Midbrain (tissue), 1 donor: ENCODE measurements at places on chromosomes 7 and 10.

GRCh38 chr7:138460176-138460648 lies at the start of gene TRIM24:
TRIM24 (plus strand) TSS chr7:138460259; CDS start chr7:138460549, 290 bp downstream.
- no peak for DNase-seq

DNA sequence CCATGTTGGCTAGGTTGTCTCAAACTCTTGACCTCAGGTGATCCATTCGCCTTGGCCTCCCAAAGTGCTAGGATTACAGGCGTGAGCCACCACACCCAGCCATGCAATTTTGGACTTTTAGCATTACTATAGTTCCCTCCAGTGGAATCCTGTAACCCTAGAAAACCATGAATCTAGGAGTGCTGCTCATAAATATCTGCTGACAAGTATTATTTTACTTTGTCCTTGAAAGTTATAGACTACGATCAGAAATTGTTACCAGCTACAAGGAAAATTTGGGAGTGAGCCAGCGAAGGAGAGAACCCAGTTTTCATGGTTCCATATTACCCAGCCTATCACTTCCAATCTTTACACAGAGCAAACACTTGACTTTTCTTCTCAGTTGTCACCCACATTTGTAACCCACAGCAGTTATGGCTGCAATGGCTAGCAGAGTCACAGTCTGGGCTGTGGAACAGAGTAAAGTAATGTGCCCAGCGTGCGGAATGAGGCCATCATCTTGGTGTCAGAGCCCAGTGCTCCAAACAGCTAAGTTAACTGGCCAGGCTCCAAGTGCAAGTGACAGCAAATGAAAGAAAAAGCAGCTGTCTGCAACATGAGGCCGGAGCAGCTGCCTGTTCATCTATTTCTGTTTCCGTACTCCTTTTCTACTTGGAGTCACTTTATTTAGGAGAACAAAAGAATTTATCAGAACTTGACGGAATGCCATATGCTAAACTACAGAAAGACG lies 29.9 kb downstream of the ZC3HC1 start:
- DNase-seq, result peak; percentile 25

DNA sequence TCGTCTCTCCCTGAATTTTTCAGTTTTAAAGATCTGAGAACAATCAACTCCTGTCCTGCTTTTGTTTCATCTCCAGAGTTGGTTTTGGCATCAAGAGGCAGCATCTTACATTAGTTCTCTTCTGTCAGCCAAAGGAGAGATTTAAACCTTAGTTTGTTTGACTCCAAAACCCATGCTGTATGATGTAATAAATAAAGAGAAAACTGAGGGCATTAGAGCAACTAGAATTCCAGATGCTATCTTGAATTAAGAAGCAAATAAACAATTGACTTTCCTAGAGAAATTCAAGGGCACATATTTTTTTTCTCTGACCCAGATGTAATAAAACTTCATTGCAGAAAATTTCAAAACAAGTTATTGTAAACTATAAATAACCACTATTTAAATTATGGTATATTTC lies 54.4 kb downstream of the INHBA start:
- DNase-seq, result no peak

DNA sequence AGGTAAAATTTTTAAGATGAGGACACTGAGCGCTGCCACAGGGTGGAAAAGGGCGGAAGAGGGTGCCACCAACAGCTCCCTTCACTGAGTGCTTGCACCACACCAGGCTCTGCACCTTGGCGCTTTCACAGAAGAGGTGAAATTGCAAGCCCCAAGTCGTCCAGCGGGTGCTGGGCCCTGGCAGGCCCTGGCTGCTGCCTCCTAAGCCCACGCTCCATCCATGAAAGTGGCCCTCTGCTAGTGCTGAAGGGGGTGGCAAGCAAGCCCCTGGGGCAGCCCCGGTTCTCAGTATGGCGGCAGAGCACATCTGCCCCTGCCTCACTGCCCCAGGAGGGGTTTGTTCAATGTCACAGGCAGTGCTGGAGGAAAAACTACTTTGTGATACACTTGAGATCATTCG lies 95.1 kb downstream of the SLIT1 start:
- no peak for DNase-seq

DNA sequence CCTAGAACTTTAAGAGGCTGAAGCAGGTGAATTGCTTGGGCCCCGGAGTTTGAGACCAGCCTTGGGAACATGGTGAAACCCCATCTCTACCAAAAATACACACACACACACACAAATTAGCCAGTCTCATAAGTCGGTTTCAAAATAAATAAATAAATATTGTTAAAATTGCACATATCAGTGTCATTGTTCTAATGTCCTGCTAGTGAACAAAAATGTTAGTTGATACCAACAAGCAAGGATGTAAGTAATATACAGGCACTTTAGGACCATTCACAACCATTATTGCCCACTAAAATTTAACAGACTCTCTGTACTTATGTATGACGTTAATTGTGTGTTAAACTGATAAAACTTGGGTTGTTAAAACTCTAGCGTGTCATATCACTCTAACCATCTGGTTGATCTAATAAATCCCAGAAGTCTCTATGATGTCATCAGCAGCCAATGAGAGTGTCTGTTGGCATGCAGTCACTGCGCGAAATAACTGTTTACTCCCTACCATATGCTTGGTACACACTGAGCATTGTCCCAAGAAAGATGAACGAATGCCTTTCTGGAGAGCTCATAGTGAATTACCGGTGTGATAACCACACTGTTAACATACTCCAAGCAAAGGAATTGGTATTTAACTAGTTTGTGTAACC lies 30.4 kb upstream of the OTUD1 start:
- DNase-seq, result no peak

GRCh38 chr7:44087911-44088838 lies 5.8 kb upstream of the POLM start:
- DNase-seq, result peak; percentile 32

- no peak for DNase-seq
These were observed 762 bp downstream of the PON1 start for GRCh38 chr7:95323410-95324129.

- no peak for DNase-seq
These were observed 933.2 kb downstream of the IPMK start for GRCh38 chr10:57334523-57334922.

GRCh38 chr10:104333032-104333727 lies 5.1 kb downstream of the ITPRIP start:
- DNase-seq, result no peak

- no peak for DNase-seq
These were observed 76.1 kb upstream of the ANK3 start for GRCh38 chr10:60465801-60466200.

GRCh38 chr10:29304264-29304994 lies 15.6 kb downstream of the LYZL1 start:
- DNase-seq, result peak; percentile 90

- DNase-seq, result no peak
These were observed 26.4 kb downstream of the DRGX start for GRCh38 chr10:49369216-49370162.
